Brain (organoid and tissue), 16 donors: ENCODE measurements at places on chromosomes 5 and 9.

DNA sequence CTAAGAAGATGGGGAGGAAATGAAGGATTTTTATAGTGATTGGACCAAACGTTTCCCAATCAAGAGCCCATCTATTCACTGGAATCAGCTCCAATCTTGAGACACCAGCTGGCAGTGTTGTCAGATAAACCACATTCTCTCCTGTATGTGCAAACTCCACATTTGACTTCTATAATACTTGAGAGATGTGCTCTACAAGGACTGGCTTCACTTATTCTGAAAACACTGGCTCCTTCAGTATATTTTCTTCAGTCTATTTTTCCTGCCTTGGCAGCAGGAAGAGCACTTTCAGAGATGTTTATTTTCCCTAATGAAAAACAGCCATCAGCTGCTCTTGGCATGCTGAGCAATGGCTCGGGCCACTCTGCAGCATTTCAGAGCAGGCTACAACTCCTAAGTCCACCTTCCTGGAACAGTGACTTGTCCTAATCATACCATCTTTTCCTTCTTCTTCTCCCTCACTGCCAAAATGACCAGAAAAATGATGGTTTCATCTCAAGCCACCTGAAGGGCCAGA is 96.9 kb upstream of the FSTL4 start:
- DNase-seq = peak; percentile 75

DNA sequence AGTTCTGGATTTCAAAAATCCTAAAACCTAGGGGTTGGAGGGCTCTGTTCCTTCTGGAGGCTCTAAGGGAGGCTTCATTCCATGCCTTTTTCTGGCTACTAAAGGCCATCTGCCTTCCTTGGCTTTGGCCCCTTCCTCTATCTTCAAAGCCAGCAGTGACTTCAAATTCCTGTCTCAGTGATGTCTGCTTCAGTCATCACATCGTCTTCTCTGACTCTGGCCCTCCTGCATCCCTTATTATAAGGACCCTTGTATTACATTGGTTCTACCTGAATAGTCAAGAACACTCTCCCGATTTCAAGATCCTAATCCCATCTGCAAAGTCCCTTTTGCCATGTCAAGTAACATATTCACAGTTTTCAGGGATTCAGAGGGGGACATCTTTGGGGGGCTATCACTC is 60.3 kb downstream of the GNA14 start:
- DNase-seq = no peak

DNA sequence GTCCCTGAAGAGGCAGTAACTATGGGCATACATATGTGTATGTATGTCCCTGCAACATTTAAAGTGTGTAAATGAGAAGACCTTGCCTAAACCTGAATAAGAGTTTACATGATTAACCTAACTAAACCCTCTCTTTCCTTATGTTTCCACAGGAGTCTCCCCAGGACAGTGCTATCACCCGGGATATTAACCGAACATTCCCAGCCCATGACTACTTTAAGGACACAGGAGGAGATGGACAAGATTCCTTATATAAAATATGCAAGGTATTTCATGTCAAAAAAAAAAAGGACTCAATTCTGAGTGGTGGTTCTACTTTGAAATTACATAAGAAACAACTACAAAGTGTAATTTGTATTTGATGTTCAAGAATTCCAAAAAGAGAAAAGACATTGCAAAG is 31.7 kb downstream of the GPR21 start:
- no peak for DNase-seq

GRCh38 chr9:34993502-34994259 is 4.1 kb downstream of the DNAJB5 start:
- peak; percentile 76 for DNase-seq

GRCh38 chr9:34430843-34431437 is 27.4 kb downstream of the FAM219A start:
- peak; percentile 90 for DNase-seq

DNA sequence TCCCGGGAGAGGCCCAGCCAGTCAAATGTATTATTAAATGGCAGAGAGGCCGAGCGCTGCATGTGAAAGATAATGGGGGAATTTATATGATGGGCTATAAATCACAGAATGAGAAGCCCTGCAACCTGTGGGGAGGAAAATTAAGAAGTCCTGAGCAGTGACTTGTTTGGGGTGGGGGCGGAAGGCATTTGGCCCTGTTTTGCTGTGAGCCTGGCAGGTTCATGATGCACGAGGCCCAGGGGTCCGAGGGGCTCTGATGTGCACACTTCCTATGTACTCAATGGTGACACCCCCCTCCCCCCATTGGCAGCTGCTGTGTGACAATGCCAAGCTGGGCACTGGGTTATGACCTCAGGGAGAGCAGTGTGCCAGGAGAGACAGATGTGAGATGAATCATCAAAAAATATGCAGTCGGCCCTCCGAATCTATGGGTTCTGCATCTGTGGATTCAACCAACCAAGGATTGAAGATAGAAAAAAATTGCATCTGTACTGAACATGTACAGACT is 13.7 kb upstream of the DAB2IP start:
- no peak for DNase-seq

- no peak for DNase-seq
Measured at GRCh38 chr9:18261181-18261580, 212.8 kb upstream of the ADAMTSL1 start.

GRCh38 chr5:963673-964531 is 44.7 kb upstream of the NKD2 start:
- DNase-seq = no peak

DNA sequence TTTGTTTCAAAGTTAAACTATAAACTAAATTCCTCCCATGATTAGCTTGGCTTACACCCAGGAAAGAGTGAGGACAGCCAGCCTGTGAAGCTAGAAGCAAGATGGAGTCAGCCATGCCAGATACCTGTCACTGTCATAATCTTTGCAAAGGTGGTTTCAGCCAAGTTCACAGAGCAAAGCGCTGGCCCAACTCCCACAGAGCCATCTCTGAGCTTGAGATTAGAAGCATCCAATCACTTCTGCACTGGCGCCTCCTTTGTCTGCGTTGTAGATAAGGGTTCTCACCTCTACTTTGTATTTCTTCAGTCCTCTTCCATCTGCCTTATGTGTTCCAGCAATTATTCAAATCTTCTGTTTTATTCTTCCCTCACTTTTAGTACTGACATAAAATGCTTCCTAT is 119.4 kb upstream of the ACO1 start:
- DNase-seq = no peak

DNA sequence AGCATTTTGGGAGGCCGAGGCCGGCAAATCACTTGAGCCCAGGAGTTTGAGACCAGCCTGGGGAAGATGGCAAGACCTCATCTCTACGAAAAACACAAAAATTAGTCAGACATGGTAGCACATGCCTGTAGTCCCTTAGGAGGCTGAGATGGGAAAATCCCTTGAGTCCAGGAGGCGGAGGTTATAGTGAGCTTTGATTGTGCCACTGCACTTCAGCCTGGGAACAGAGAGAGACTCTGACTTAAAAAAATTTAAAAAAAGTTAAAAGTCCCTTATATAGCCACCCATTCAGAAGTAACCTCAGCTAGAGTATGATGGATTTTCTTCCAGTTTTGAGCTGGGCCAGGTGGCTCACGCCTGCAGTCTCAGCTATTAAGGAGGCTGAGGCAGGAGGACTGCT is 72.4 kb downstream of the UGCG start:
- DNase-seq = no peak

- DNase-seq = no peak
Measured at GRCh38 chr9:137149942-137150616, 11.1 kb downstream of the GRIN1 start.

DNA sequence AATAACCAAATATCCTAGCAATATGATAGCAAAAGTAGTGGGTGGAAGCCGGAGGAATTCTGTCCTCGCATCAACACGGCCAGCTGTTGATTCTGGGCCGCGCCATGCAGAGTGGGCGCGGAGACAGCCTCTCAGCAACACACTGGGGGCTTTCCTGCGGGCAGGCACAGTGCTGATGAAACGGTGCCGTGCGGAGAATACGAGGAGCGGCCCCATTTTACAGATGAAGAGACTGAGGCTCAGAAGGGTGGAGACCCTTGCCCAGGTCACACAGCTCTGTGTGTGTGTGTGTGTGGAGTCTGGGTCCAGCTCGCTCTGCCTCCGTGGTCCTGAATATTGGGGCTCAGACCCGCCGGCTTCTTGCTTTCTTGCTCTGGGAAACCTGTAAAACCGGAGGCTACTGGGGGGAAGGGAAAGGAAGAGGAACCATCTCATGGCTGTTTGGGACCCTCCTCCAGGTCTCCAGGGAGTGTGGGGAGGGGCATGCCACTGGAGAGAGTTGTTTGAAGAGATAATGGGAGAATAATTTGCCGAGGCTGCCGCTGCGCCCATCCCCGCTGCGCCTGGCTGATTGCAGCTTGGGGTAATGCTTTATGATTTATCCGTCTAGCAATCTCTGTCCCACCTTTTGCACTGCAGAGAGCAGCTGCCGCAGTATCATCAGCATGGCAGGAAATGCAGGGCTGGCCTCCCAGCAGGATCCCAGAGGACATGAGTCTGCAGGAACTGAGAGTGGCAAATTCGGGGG is 36.6 kb downstream of the NCS1 start:
- no peak for DNase-seq

DNA sequence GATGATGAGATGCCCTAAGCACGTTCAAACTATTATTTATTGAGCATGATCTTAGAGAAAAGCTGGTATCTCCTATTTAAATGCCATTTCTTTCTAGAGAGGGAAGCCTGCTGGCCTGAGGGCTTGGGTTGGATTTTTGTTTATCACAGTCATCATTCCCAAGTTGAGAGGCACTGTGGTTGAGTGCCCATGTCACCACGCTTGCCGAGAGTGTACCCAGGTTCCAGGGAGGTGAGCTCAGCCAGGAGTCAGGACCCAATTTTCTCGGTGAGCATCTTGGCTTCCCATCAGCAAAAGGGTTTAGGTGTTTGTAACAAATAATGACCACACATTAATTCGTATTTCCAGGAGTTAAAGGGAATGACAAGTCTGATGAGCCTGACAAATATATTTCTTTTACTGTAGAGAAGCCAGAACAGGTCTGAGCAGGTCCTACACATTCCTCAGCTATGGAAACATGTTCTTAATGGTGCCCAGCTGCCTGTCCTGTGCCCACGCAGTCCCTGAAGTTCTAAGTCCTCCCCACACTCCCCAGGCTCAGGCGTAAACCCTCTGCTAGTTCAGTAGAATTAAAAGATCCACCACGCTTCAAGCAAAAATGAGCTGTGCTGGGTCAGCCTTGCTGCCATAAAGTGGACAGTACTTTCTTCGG is 258.9 kb upstream of the IRX2 start:
- no peak for DNase-seq

- DNase-seq = no peak
Measured at GRCh38 chr5:173826428-173827350, 61.5 kb upstream of the CPEB4 start.

GRCh38 chr9:95282332-95282731 is 35.2 kb downstream of the FANCC start:
- DNase-seq = no peak

DNA sequence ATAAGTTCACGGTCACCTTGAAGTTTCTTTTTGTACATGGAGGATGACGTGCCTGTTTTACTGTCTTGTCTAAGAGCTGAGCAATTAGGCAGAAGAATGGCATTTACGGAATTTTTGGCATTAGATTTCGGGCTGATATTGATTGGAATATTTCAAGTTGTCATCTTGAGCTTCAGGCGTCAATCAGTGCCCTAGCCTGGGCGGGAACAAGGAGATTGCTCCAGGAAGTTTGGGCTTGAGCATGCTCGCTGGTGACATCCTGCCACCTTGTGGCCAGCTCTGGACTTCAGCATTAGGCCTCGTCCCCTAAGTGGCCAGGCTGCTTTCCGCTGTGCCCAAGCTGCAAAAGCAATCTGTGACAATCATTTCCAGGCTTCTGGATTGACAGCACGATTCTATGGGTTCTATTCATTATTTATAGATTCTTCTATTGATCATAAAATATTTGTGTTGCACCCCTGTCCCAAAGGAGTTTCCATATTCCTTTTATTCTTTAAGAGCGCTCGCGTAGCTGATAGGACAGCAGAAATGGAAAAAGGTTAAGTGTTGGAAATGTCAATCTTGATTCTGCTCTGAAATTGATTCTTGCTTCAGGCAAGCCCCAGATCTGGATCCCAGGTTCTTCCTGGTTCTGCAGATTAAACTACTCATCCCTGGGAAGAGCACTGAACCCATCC is 79.3 kb downstream of the SLC28A3 start:
- peak; percentile 94 for DNase-seq

- DNase-seq = no peak
Measured at GRCh38 chr5:159031513-159031912, 68.2 kb downstream of the EBF1 start.

DNA sequence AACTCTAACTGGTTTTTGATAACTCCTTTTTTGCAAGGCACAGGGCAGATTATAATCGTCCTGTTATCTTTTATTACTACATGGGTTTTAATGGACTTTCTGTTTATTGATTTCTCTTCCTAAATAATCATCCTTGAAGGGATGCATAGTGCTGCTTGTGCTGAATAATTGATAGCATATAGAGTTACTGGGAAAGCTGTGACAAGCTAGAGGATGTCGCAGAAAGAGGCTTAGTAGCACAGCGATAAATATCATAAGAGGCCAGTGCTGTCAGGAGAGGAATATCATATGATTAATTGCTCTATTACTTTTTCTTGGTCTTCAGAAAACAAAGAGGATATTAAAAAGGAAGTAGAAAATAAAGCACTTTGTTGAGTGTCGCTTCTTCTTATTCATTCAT is 1007.1 kb upstream of the ACO1 start:
- no peak for DNase-seq

- DNase-seq = no peak
Measured at GRCh38 chr5:138605254-138605972, 30.2 kb upstream of the HSPA9 start.

- peak; percentile 62 for DNase-seq
Measured at GRCh38 chr5:109935833-109936490, 246.2 kb downstream of the MAN2A1 start.

- no peak for DNase-seq
Measured at GRCh38 chr9:4905135-4905490, 80.0 kb upstream of the JAK2 start.

DNA sequence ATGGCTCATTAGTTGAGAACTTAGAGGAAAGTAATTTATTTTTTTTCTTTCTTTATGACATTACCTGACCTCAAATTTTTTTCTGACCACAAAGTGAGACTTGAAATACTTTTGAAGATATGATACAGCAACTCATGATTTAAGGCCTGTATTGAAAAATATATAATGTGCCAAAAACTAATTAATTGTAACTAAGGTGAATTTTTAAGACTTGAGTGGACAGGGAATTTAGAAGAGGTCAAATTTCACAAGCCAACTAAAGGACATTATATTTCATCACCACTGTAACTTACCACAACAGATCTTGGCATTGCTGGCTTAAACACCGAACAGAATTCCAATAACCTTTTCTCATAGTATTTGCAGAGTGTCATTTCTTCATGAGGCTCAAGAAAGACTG is 1.8 kb downstream of the CCNH start:
- no peak for DNase-seq

GRCh38 chr5:150358261-150359095 is 981 bp downstream of the TCOF1 start:
- no peak for DNase-seq
